NCI-H1417 (cell line): ENCODE measurements at places on chromosomes 12 and 14.

- DNase-seq, result no peak
Measured at GRCh38 chr14:67564236-67564635, 31.1 kb downstream of the PLEKHH1 start.

- DNase-seq, result no peak
Measured at GRCh38 chr12:5688226-5688625, 256.3 kb downstream of the NTF3 start.

GRCh38 chr14:73678698-73679097, 33.9 kb downstream of the DNAL1 start:
- DNase-seq, result no peak

- no peak for DNase-seq
Measured at GRCh38 chr14:72543341-72543740, 350.6 kb downstream of the DPF3 start.

DNA sequence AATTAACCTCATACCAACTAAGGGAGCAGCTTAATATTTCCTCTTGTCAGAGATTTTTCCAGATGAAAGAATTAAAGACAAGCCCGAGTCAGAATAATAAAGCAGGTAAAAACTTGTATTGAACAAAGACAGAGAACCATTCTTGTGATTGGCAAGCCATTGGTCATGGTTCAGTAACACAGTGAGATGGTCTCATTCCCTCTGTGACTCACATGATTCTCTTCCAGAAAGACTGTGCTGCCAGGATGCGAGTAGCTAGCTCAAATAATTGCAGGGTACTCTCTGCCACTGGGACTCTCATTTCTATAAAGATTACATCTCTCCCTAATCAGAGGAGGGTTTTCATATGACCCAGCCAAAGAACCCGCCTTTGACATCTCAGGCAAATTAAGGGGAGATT, 179.4 kb downstream of the PHLDA1 start:
- peak; percentile 57 for DNase-seq

DNA sequence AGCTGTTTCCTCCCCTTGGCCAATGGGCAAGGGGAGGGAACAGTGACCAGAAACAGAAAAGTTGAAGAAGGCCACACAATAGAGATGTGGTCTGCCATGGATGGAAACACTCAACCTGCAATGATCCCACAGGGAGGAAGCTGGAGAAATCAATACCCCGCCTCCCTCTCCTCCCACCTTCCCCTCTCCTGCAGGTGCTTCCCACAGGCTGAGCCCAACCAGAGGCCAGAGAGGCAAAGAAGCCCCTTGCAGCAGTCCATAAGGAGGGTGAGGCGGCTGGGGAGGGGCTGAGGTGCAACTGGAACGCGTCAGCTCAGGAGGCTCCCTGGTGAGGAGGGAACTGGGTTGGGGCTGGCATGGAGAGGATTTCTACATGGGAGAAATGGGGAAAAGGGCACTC, 84.0 kb downstream of the RNF34 start:
- DNase-seq, result no peak

DNA sequence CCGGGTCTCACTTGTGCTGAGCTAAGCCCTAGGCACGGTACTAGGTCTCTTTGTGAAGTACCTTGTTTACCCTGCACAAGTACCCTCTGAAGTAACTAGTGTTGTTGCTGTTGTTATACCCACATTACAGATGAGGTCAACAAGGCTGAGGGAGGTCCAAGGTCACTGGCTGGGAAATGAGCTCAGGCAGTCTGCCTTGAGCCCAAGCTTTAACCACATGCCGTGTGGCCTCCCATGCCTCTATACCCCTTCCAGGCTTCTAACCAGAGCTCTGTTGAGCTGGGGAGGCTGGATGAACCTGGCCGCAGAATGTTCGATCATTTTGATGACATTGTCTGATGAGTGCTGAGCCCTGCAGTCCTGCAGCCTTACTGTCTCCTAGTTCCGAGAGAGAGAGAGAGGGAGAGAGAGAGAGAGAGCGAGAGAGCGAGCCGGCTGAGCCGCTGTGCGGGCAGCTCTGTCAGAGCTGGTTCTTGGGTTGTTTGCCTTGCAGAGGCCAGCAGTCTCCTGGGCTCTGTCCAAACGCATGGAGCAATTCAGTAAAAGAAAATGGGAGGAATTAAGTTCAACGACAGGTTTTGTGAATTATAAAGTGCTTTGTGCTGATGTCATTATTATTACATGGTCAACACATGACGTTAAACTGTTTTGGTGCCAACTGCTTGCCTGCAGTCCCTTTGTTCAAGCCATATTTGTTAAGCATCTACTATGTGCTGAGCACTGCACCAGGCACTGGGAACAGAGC, 13.1 kb downstream of the JDP2 start:
- DNase-seq, result no peak

DNA sequence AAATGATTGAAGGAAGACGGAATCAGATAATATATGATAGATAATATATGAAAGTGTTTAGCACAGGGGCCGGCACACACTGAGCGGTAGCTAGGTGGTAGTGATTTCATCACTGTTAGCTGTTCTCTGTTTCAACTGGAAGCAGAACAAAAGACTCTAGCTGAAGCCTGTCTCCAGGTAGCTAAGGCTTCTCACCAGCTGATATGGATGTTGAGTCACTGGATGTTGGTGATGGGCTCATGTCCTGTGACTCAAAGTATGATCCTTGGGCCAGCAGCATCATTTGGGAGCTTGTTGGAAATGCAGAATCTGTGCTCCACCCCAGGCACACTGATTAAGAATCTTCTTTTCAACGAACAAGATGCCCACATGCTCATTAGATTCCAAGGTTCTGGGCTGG, 21.7 kb upstream of the KCNA5 start:
- DNase-seq, result no peak

GRCh38 chr14:94380225-94381148, 7.9 kb downstream of the SERPINA1 start:
- DNase-seq, result no peak

GRCh38 chr12:49041881-49042484, 18.6 kb downstream of the KMT2D start:
- DNase-seq, result no peak

GRCh38 chr14:100074431-100075100, 9.3 kb downstream of the EVL start:
- DNase-seq, result no peak

- no peak for DNase-seq
Measured at GRCh38 chr12:82817368-82817767, 130.7 kb downstream of the TMTC2 start.

GRCh38 chr14:75832621-75833297, 149.0 kb downstream of the TGFB3 start:
- no peak for DNase-seq

- no peak for DNase-seq
Measured at GRCh38 chr12:29054858-29055663, 94.0 kb upstream of the FAR2 start.

GRCh38 chr12:78037707-78038106, 207.0 kb downstream of the NAV3 start:
- no peak for DNase-seq

GRCh38 chr12:118373616-118374015, 909 bp upstream of the TAOK3 start:
- no peak for DNase-seq

DNA sequence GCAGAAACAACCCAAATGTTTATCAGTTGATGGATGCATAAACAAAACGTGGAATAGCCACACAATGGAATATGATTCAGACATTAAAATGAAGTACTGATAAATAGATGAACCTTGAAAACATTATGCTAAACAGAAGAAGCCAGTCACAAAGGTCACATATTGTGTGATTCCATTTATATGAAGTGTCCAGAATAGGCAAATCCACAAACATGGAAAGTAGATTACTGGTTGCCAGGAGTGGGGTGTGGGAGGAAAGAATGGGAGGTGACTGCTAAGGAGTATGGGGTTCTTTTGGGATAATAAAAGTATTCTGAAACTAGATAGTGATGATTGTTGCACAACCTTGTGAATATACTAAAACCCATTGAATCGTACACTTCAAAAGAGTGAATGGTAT, 1.3 kb upstream of the HSD17B6 start:
- DNase-seq, result no peak

- peak; percentile 79 for DNase-seq
Measured at GRCh38 chr14:74217672-74218448, 21.4 kb upstream of the VSX2 start.

DNA sequence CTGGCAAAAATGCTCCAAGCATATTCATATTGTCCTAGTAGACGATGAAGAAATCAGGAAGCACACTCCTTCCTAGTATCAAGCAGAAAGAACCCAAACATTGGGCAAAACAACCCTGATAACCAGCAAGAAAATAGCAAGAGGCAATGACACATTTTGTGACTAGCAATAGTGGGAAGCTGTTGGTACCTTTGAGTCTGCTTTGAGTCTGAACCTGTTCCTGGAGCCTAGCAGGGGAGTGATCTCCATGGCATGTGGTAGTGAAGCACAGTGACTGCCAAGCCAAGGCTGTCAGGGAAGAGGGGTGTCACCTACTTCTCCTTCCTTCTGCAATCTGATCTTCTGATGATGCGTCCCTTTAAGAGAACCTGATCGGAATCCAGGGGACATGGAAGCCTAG, 533.9 kb downstream of the VRK1 start:
- no peak for DNase-seq
